Upper lobe of right lung (tissue), 1 donor: ENCODE measurements at places on chromosomes 1 and 21. TPM values are rescaled to one million over a fixed set of nuclear protein-coding genes. Genes with fewer than 3 reads are reported as not detected.

Gene PRPF38A
- 38.2 TPM for total RNA-seq

Gene HAPLN2
- total RNA-seq = 0.78 TPM

Gene ZYG11B
- total RNA-seq = 30.5 TPM

Gene NID1
- 60.5 TPM for total RNA-seq

Gene SLC27A3
- total RNA-seq = 105 TPM

Gene CD164L2
- 1.2 TPM for total RNA-seq

Gene SHE
- total RNA-seq = 48.3 TPM

Gene SPATA6
- 19.5 TPM for total RNA-seq

Gene LENEP
- not detected for total RNA-seq

Gene CENPL
- total RNA-seq = 4.3 TPM

Gene SPRR1B
- not detected for total RNA-seq

Gene CFAP57
- total RNA-seq = 0.17 TPM

Gene PCP4L1
- 8.2 TPM for total RNA-seq

Gene SELL
- 12.1 TPM for total RNA-seq

Gene TRPM2
- total RNA-seq = 10.0 TPM

Gene NPPB
- 0.81 TPM for total RNA-seq

Gene PLPPR5
- total RNA-seq = not detected

DNA sequence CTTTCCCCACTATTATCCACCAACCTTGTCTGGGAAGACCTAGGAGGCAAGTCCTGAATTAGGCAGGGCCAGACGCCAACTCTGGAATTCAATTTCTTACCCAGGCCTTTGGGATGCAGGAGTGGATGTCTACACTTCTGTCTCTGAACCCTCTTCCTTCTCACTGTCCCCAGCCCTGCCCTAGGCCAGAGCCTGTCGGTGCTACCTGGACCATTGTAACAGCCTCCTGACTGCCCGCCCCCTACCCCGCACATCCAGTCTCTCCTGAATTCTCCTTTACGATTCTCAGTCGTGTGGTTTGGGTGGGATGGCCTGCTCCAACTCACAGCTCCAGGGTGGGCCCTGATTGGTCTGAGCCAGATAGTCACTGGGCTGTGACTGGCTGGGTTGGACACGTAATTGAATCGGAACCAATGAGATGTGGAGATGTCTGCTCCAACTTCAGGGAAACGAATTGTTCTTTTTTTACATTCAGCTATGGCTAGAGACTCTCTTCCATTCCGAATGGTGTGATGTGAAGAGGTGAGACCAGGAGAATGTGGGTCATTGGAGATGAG lies 304.6 kb downstream of the PTPRU start:
- H3K27me3 ChIP-seq = no peaks in the 10 kb centered on the region
- no peaks in the 10 kb centered on the region for H3K36me3 ChIP-seq
- DNase-seq = peak; percentile 36
- H3K4me1 ChIP-seq = no peaks in the 10 kb centered on the region
- H3K27ac ChIP-seq = no peak overlapping the region
- no peak overlapping the region for H3K4me3 ChIP-seq

GRCh38 chr21:30981403-30981802 lies 56.9 kb downstream of the KRTAP19-8 start:
- no peak overlapping the region for H3K4me3 ChIP-seq
- DNase-seq = no peak
- H3K27me3 ChIP-seq = no peaks in the 10 kb centered on the region
- no peak overlapping the region for H3K27ac ChIP-seq
- H3K36me3 ChIP-seq = no peaks in the 10 kb centered on the region

- no peaks in the 10 kb centered on the region for H3K27me3 ChIP-seq
- no peak for DNase-seq
- H3K27ac ChIP-seq = no peak overlapping the region
- no peak overlapping the region for H3K4me3 ChIP-seq
Measured at GRCh38 chr1:230781594-230781993, 34.4 kb downstream of the CAPN9 start.

DNA sequence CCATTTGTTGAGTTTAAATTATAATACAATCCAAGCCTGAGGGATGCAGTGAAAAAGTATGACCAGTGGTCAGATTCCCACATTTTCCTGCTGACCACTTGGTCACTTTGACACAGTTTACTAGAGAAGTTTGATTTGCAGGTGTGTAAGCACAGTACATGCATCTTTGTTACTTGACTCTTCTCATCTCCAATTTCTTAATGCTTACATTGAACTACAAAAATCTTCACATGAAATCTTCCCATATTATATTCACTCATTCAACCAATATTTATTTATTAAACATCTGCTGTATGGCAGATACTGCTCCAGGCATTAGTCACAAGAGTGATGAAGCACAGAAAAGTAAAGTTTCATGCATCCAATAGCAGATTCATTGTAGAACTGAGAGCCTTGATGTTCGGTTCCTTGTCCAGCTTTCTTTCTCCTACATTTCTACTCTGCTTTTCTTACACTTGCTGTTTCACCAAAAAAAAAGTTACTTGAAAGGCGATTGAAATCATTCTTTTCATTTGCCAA lies 211.7 kb downstream of the NFIA start:
- no peaks in the 10 kb centered on the region for H3K36me3 ChIP-seq
- no peaks in the 10 kb centered on the region for H3K27me3 ChIP-seq
- DNase-seq = no peak
- H3K4me1 ChIP-seq = no peaks in the 10 kb centered on the region

DNA sequence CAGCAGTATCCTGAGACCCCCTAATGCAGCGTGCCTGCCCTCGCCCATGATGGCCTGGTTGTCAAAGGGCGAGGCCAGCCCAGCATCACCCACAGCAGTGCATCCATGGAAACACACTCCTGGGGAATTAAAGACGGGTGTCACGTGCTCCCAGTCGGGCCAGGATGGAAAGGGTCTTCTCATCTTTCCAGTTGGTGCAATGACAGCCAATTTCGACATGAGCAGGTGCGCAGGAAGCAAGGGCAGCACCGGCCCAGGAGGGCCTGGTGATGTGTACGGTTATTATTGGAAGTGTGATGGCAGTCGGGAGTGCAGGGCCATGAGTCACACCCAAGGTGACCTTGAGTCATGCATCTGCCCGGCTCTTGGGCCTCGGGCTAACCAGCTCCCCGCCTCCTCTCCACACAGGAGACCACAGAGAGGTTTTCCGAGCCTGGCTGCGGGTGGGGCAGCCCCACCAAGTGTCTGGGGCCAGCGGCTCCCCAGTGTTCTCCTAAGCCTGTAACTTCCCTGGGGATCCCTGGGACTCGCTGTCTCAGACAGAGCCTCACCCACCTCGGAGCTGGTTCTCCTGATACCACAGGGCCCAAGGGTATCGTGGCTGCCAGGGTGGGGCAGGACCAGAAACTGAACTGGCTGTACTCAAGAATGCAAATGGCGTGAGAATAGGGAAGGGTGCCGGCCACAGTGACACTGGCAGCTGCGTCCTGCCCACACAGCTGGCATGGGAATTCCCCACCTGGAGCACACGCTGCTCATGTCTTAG lies 119.8 kb downstream of the SIK1 start:
- no peak overlapping the region for H3K4me3 ChIP-seq
- H3K36me3 ChIP-seq = no peaks in the 10 kb centered on the region
- peak; percentile 63 for DNase-seq
- no peak overlapping the region for H3K27ac ChIP-seq
- H3K4me1 ChIP-seq = no peaks in the 10 kb centered on the region
- no peaks in the 10 kb centered on the region for H3K27me3 ChIP-seq

GRCh38 chr1:59223989-59224634 lies 72.8 kb upstream of the FGGY start:
- no peaks in the 10 kb centered on the region for H3K27me3 ChIP-seq
- no peak for DNase-seq
- no peaks in the 10 kb centered on the region for H3K4me1 ChIP-seq
- H3K36me3 ChIP-seq = no peaks in the 10 kb centered on the region
- no peak overlapping the region for H3K27ac ChIP-seq
- H3K4me3 ChIP-seq = no peak overlapping the region

- peaks cover 20% of the 10 kb centered on the region for H3K27me3 ChIP-seq
- peak overlapping the region; percentile 44 for H3K4me3 ChIP-seq
- no peaks in the 10 kb centered on the region for H3K36me3 ChIP-seq
- DNase-seq = peak; percentile 70
- H3K4me1 ChIP-seq = no peaks in the 10 kb centered on the region
Measured at GRCh38 chr1:204828352-204828850, 42.3 kb upstream of the NFASC start.

DNA sequence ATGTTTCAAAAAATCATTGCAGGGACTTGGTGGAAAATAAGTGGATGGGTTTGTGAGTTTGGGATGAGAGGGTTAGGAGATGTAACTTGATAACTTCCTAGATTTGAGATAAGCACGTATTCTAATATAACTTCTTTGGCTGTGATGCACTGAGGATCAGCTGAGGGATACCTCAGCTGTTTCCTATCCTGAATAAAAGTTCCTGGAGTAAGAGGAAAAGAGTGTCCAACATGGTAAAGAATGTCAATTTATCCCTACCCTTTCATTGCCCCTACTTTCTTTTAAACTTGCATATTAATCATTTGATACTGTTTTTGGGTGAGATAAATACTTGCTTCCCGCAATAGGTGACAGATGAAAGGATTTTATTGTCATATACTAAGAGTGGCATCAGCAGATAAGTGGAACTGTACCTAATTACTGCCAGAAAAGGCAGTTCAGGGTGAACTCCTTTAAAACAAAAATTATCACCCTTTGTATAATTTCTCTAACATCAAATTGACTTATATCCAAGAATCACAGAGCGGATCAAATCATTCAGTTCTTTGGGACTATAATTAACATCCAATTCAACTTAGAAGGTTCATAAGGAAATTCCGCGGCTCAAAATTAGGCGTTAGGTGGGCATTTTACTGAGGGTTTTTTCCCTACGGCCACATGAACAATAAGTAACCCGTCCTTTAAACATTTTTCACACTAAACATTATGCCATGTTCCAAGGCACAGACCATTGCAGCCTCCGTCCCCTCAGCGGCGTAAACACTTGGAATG lies 1.4 kb upstream of the SUCO start:
- no peaks in the 10 kb centered on the region for H3K36me3 ChIP-seq
- peaks cover 28% of the 10 kb centered on the region for H3K4me1 ChIP-seq

GRCh38 chr1:153342178-153342577 lies 6.5 kb downstream of the PGLYRP4 start:
- no peak for DNase-seq
- peaks cover 6% of the 10 kb centered on the region for H3K27me3 ChIP-seq
- H3K4me1 ChIP-seq = peaks cover 9% of the 10 kb centered on the region
- no peaks in the 10 kb centered on the region for H3K36me3 ChIP-seq

- no peaks in the 10 kb centered on the region for H3K36me3 ChIP-seq
- H3K4me1 ChIP-seq = no peaks in the 10 kb centered on the region
- no peak overlapping the region for H3K27ac ChIP-seq
- no peaks in the 10 kb centered on the region for H3K27me3 ChIP-seq
- no peak overlapping the region for H3K4me3 ChIP-seq
Measured at GRCh38 chr1:244157731-244158438, 106.8 kb downstream of the ZBTB18 start.

- no peak overlapping the region for H3K27ac ChIP-seq
- DNase-seq = no peak
- H3K4me1 ChIP-seq = no peaks in the 10 kb centered on the region
- no peaks in the 10 kb centered on the region for H3K36me3 ChIP-seq
Measured at GRCh38 chr1:57214951-57215575, 208.8 kb downstream of the DAB1 start.

- no peak overlapping the region for H3K27ac ChIP-seq
- no peaks in the 10 kb centered on the region for H3K36me3 ChIP-seq
- no peak overlapping the region for H3K4me3 ChIP-seq
- peaks cover 6% of the 10 kb centered on the region for H3K27me3 ChIP-seq
- no peaks in the 10 kb centered on the region for H3K4me1 ChIP-seq
Measured at GRCh38 chr1:147725685-147726084, 34.7 kb downstream of the GJA5 start.

- H3K4me1 ChIP-seq = peaks cover 14% of the 10 kb centered on the region
- no peaks in the 10 kb centered on the region for H3K36me3 ChIP-seq
- no peak overlapping the region for H3K4me3 ChIP-seq
- H3K27ac ChIP-seq = no peak overlapping the region
- no peak for DNase-seq
- peaks cover 87% of the 10 kb centered on the region for H3K27me3 ChIP-seq
Measured at GRCh38 chr1:156643049-156643777, 1.3 kb downstream of the BCAN start.

- H3K4me3 ChIP-seq = no peak overlapping the region
- peak overlapping the region; percentile 81 for H3K27ac ChIP-seq
- DNase-seq = peak; percentile 68
- no peaks in the 10 kb centered on the region for H3K36me3 ChIP-seq
- peaks cover 13% of the 10 kb centered on the region for H3K27me3 ChIP-seq
Measured at GRCh38 chr1:1359664-1360468, 1.5 kb upstream of the MXRA8 start.

DNA sequence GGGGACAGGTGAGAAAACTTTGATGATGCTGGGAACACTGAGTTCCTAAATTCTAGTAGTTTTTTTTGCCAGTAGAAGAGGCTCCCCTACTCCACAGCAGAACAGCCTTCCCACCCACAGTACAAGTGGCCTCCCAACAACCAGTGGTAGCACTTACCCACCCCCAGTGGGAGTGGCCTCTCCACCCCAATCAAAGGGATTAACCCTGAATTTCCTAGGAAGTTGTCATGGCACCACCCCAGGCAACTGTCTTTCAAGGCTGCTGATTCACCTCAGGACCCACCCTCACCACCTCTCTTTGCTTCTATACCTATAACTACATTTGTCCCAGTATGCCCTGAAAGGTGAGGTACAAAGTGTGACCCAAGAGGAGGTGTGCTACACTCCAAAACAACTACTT lies 81.4 kb upstream of the PRDX6 start:
- H3K4me3 ChIP-seq = no peak overlapping the region
- no peak overlapping the region for H3K27ac ChIP-seq
- H3K27me3 ChIP-seq = no peaks in the 10 kb centered on the region

GRCh38 chr1:211566431-211567025 lies 12.4 kb downstream of the SLC30A1 start:
- no peaks in the 10 kb centered on the region for H3K36me3 ChIP-seq
- no peak overlapping the region for H3K4me3 ChIP-seq
- no peak for DNase-seq

DNA sequence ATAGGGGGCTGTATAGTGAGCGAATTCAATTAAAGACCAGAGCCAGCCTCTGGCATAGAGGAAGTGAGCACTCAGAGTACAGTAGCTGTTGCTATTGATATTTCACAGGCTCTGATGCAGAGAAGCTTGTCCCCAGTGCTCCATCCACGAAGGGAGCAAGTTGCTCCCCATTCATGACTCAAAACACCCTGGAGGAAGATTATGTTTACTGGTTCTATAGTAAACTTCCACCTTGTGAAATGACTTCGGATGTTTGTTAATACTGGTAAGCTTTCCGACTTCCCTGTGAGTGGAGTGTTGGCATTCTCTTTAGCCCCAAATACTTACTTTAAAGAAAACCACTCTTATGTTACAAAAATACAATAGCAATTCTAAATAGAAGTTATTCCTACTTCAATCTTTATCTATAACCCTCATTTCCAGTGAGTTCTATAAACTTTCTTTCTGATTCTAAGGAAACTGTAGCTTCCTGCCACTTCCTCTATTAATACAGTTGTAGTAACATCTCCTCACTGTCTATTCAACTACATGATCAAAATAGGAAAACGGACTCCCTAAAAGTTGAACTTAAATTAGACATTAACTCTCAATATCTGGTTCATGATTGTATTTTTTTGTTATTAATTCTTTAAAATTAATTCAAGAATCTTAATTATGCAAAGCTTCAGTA lies 46.4 kb downstream of the ZNF281 start:
- no peaks in the 10 kb centered on the region for H3K27me3 ChIP-seq
- H3K36me3 ChIP-seq = no peaks in the 10 kb centered on the region
- DNase-seq = no peak
- no peak overlapping the region for H3K4me3 ChIP-seq
- no peak overlapping the region for H3K27ac ChIP-seq
